Stimulated activated CD4-positive, alpha-beta T cell treated with anti-CD3 and anti-CD28 coated beads, Interleukin-2, amount 100 ng/mL, for 48 hours (primary cell): ENCODE measurements at places on chromosomes 1 and 21.

DNA sequence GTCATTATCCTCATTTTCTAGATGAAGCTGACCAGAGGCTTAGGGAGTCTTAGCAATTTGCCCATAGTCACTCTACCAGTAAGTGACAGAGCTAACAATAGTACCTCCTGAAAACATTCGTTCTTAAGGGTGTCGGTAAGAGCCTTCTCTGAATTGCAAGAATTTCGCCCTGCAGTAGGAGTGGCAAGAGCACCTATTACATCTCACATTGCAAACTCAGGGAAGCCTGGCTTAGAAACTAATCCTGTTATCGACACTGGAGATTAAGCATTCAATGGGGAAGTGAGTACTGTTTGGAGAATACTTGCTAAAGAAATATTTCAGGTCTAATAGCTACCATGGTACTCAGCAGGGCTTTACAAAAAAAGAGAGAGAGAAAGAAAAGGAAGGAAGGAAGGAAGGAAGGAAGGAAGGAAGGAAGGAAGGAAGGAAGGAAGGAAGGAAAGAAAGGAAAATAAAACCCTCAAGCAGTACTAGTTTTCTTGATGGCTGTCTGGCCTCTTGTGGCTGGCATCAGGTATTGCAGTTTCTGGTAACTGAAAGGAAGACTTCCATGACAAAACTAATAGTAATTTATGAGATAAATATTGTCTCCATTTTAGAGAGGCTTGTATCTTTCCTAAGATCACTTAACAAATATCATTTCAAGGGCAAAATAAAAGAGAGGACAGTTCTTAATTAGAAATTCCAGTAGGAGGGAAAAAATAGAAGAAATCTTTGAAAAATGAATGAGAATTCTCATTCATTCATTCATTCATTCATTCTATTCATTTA is 10.4 kb downstream of the C1orf226 start:
- no peak for DNase-seq

DNA sequence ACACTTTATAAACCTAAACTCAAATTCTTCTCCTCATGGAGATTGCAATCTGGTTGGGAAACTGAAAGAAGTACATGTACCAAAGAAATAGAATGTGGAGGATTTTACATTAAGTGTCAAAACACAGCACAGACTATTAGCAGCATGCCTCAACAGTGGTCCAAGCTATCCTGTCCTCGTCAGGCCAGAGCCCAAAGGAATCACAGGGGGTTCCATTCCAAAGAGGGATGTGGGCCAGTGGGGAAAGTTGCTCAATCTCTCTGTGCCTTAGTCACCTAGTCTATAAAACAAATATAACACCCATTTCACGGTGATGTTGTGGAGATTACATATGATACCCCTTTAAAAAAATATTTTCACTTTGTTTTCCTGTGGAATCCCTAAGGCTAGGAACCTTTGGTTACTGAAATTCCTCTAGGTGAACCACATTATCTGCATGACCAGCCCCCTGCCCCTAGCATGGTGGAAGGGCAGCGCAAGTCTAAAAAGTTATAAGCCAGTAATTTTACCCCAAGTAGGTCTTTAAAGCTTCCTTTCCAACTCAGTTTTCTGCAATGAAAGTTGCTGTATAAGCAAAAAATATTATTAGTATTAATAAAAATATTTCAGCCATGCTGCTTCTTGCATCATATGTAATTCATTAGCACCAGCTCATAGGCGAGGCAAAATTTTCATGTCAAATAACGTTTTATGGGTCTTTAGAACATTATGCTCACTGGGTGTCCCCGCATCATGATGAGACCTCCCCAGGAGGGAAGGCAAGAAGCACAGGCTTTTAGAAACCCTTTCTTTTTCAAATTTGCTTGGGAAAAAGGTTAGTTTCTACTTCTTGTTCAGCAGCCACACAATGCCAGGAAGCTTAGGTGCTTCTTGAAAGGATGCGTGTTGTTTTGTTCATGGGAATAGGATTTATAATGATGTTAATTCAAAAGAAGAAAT is 548.8 kb upstream of the PKN2 start:
- no peak for DNase-seq

- no peak for DNase-seq
Measured at GRCh38 chr1:6496365-6496721, 4.9 kb upstream of the PLEKHG5 start.

DNA sequence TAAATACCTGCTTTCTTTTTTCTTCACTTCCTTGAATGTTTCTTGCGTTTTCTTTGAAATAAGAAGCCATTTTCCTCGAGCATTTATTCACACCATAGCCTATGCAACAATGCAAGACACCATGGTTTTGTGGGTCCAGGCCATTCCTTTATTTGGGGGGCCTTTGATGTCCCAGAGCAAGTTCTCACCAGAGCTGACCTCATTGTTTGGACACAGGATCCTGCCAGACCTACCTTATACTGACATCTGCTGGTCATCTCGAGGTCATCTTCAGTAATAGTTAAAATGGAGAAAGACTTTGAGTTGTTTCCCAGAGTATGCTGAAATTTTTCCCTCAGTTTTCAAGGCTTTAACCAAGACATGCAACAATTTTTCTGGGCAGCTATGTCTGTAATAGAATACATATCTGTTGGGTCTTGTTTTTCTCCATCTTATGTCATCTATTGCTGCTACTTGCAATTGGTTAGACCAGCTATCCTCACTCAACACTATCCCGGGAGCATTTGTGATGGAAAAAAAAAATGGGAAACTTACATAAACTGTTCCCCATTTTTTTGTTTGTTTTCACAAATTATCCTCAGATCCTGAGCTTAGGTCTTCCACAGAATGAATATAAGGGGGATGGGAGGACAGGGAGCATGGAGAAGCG is 34.0 kb upstream of the BACE2 start:
- DNase-seq, result no peak

- no peak for DNase-seq
Measured at GRCh38 chr1:163173121-163173520, 29.6 kb downstream of the RGS5 start.

DNA sequence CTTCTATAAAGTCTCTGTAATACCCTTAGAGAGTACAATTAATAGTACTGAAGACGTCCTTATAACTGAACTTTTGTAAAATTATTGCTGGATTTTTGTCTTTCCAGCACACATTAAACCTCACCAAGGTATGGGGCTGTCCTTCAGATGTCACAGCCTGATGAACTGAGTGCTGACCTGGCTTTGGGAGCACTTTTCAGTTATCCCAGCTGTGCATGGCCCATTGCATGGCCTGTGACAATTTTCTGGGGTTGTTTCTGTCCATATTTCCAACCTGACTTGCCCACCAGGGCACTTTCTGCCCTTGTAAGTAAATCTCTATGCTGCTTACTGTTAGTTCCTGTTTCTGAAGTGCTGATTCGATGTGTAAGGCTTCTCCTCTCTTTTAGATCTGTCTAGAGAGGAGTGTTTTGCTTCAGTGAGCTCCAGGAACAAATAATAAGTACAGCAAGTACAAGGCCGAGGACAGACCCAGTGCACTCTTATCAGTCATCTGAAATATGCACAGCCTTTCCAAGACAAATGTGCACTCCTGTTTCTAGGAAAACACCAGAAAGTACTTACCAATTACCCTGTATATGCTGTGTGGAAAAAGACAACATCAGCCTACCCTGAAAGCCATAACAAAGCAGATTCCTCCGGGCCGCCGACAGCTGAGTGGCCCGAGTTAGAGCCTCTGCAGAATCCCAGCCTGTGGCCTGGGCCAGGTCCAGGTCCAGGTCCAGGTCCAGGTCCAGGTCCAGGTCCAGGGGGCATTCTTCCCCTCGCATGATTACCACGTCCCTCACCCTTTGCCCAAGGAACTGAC is 121.7 kb downstream of the DHRS3 start:
- no peak for DNase-seq

- no peak for DNase-seq
Measured at GRCh38 chr1:247111259-247111699, 7.1 kb upstream of the ZNF669 start.

- DNase-seq, result no peak
Measured at GRCh38 chr1:212438831-212439237, 6.1 kb downstream of the NENF start.

GRCh38 chr1:113185463-113186104 is 112.6 kb downstream of the LRIG2 start:
- no peak for DNase-seq

DNA sequence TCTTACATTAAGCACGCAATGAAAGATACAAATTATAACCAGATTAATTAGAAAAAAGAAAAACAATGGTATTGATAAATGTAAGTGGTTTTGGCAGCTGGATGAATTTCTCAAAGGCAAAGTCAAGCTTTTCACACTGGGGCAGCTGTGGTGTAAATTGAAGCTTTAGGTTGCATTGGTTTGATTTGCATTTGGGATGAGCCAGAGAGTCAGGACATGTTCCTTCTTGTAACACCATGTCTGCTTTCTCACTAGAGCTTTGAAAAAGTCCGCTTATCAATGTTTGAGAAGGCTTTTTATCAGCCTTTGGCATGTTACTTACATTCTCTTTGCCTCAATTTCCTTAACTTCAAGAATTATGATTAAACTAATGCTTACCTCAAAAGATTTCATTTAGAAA is 173.9 kb downstream of the GPATCH2 start:
- no peak for DNase-seq

DNA sequence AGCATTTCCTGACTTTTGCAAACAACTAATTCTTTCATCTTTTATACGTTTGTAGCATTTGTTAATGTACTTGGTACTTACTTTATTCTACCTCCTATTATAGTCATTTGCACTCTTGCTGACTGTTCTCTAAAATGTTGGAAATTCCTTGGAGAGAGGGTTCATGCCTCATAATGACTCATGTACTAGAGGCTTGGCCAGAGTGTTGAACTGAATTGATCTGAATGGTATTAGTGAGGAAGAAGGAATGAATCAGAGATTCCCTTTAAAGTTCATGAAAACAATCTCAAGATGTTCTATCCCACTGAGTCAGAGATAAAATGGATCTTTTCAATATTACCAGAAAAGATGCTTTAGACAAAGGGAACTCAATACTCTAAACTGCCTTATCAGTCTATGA is 383.4 kb downstream of the SEC16B start:
- DNase-seq, result no peak

DNA sequence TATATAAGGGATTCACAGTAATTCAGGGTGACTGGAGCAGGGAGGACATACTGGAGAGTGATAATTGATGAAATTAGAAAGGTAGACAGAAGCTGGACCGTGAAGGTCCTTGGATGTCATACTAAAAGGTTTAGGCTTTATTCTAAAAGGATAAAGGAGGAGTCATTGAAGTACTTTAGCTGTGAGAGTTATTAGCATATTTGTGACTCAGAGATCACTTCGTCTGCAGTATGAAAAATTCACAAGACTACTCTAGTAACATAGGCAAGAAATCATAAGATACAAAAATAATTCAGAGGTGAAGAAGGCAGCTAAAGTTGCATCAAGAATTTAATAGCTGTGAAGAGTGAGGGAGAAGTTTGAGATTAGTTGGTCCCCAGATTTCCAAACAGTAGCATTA is 26.3 kb downstream of the KCNA3 start:
- DNase-seq, result no peak

DNA sequence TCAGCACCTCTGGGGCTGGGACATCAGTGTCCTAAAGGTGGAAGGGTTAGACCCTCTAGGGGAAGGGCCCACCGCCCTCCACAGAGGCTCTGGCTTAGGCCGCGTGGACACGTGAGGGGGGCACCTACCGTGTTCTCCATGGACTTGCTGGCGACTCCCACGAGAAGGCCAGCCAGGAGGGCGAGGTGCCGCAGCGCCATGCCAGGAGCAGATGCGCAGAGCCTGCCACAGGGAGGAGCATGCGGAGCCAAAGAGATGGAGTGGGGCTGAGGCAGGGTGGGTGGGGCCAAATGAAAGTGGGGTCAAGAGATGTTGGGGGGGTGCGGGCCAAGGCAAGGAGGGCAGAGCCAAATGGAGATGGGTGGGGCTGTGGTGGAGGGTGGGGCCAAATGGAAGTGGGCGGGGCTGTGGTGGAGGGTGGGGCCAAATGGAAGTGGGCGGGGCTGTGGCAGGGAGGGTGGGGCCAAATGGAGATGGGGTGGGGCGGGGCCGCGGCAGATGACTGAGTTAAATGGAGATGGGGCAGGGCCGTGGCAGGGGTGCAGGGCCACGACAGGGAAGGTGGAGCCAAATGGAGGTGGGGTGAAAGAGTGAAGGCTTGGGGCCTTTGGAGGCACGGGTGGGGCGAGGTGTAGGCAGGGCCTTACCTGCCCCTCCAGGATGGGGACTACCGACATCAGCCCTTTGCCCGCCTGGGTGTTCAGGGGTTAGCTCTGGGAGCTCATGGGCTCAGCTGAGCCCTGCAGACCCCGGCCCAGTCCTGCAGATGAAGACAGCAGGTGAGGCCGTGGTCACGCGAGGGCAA is 17.4 kb upstream of the RNF223 start:
- no peak for DNase-seq

DNA sequence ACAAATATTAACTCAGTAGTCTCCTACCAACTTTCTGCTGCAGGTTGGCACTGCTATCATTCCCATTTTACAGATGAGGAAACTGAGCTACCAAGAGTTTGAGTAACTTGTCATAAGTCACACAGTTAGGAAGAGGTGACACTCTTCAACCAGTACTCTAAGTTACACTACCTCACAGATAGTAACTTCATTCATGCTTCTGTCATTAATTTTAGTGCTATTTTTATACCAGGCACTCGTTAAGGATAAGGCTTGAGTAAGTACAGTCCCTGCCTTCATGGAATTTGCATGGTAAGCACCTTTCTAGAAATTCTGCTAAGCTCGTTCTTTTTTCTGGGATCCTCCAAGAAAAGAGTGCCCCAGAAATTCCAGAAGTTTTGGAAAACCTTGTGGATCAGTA is 78.7 kb downstream of the ZP4 start:
- no peak for DNase-seq

GRCh38 chr1:3775490-3776230 is 3.1 kb downstream of the SMIM1 start:
- no peak for DNase-seq

- no peak for DNase-seq
Measured at GRCh38 chr1:86356247-86356646, 39.9 kb downstream of the ODF2L start.

DNA sequence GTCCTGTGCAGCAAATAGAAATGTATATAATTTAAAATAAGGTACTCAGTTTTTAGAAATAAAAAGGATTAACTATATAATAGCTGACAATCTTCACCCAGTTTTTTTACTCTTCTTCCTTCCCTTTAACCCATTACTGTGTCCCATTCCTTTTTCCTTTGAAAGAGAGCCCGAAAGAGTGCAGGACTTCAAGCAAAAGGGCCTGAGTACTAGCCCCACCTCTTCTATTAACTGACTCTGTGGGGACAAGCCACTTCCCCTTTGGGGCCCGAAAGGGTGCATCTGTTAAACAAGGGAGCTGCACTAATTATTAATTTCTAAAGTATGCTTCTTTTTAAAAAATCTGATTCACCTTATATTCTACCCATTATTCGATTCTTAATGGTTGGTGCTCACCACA is 3.3 kb downstream of the USP24 start:
- DNase-seq, result no peak

GRCh38 chr1:8159470-8160024 is 133.4 kb upstream of the ERRFI1 start:
- DNase-seq, result no peak

DNA sequence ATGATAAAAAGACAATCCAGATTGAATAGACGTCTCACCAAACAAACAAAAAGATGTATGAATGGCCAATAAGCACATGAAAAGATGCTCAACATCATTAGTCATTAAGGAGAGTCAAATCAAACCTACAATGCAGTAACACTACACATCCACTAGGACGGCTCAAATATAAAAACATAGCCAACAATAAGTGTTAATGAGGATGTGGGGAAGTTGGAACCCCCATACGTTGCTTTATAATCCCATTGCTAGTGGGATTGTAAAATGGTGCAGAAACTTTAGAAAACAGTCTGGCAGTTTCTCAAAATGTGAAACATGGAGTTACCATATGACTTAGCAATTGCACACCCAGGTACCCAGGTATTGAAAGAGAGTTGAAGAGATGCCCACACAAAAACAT is 14.7 kb upstream of the IL24 start:
- no peak for DNase-seq

- no peak for DNase-seq
Measured at GRCh38 chr1:55380355-55380970, 165.3 kb upstream of the USP24 start.
